ENCODE measurements at places on chromosomes 2 and 18.
A peak's percentile ranks its signal among the peaks of the same experiment; 100 is the strongest.

- DNase-seq, result no peak
These were observed 242.6 kb downstream of the EN1 start for GRCh38 chr2:118604811-118605210.

DNA sequence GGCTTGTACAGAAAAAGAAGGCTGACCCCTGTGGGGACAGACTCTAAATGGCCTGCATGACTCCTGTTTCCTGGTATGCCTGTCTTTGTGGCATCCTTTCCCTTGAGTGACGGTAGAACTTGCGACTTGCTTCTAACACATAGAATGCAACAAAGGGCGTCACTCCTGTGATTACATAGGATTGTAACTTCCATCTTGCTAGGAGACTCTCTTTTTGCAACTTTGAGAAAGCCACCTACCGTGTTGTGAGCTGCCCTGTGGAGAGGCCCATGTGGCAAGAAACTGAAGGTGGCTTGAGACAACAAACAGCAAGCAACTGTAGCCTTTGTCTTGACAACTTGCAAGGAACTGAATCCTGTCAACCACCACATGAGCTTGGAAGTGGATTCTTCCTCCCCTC, 46.5 kb downstream of the THNSL2 start:
- DNase-seq, result no peak

- no peak for DNase-seq
These were observed 18.6 kb upstream of the SCRN3 start for GRCh38 chr2:174376967-174377366.

DNA sequence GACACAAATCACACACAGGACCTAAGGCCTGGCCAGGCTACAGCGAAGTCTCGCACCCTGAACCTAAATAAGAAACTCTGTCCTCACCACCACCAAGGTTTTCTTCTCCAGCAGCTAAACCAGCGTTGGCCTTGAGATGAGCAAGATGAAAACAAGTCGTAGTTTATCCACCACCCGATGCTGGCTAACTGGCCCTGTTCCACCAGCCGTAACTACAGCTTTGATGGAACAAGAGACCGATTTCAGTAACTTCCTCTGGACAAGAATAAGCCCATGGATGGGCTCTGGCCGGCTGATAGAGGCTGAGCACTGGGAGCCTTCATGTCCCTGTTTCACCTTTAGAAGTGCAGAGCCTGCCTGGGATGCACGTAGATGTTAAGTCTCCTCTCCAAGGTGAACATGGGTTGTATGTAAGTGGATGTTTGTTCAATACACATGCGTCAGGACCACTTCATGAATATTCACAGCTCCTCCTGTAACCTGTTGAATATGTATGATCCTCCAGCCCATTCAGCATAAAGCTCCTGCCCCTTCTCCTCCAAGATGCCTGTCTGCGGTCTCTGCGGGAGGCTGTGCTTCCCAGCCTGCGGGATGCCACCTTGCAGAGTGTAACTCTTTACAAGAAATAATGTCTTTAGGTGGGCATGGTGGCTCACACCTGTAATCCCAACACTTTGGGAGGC, 24.2 kb downstream of the ADI1 start:
- DNase-seq, result no peak

DNA sequence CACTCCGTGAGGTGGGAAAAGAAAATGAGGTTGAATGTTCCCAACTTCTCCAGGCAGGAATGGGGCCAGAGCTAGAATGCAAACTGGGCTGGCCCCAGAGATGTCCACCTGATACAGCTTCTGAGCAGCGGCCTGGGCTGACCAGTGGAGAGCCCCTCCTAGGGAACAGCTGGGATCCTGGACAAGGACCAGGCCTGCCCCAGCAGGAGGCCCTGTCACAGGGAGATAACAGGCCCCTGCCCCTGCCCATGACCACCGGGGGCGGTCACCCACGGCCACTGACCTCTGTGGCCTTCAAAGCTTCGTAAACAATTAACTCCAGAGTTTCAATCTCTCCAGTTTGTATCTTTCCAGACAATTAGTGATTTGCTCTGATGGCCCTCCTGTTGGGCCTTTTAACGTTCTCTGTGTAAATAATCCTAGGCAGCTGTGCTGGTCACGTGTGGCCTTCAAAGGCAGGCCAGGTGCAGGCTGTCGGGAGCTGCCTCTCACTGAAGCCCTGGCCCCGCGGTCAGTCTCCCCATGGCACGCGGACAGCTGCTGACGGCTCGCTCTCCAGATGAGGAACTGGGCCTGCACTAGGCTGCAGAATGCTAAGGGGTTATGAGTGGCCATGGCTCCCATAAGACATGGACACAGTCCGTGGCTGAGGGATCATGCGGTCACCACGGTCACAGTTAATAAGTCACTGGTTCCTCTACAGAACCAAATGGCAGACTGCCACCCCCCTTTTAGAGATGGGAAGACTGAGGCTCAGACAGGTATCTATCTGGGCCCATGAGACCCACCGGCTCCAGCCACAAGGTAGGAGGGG, 9.2 kb downstream of the HS6ST1 start:
- no peak for DNase-seq

DNA sequence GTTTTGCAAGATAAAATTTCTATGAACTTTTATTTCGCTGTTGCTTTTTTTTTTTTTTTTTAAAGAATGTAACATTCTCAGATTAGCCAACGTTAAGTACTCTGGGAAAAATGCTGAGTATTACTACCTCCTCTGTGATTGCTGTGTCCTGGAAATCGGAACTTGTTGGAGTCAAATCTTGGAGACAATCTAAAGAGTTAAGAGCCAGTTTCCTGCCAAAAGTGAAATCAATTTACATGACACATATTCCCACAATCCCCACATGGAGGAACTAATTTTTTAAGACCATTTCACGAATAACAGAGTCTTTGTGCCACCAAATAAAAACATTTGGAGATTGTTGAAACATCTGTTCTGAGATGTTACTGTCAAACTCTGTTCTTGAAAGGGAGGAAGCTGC, 127.8 kb downstream of the MEP1B start:
- DNase-seq, result no peak

- no peak for DNase-seq
These were observed 163.5 kb upstream of the SALL3 start for GRCh38 chr18:78816114-78816513.

DNA sequence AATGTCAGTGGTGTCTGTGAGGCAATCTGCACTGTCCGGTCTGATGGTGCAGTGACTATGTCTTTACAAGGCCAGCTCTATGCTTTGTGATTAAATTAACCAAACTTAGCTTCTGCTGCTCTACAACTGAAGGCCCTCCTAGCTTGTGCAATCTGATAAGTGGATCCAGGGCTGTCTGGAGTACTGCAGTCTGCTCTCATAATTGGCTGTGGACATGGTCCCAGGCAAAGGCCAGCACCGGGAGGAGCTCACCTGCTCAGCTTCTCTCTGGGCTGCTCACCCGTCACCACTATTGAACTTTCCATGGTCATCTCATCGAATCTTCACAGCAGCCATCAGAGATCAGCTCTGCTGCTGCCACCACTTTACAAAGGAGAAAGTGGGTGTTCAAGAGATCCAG, 13.0 kb upstream of the APCDD1 start:
- no peak for DNase-seq

DNA sequence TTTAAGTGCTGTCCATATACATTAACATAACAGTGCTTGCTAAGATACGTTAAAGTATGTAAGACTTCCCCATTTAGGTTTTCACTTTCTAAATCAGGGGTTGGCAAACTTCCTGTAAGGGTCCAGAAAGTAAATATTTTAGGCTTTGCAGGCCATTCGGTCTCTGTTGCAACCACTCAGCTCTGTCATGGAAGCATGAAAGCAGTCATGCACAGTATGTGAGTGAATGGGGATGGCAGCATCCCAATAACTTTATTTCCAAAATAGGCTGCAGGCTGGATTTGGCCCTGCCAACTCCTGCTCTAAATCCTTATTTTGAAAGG, 128.7 kb downstream of the PLA2R1 start:
- no peak for DNase-seq

DNA sequence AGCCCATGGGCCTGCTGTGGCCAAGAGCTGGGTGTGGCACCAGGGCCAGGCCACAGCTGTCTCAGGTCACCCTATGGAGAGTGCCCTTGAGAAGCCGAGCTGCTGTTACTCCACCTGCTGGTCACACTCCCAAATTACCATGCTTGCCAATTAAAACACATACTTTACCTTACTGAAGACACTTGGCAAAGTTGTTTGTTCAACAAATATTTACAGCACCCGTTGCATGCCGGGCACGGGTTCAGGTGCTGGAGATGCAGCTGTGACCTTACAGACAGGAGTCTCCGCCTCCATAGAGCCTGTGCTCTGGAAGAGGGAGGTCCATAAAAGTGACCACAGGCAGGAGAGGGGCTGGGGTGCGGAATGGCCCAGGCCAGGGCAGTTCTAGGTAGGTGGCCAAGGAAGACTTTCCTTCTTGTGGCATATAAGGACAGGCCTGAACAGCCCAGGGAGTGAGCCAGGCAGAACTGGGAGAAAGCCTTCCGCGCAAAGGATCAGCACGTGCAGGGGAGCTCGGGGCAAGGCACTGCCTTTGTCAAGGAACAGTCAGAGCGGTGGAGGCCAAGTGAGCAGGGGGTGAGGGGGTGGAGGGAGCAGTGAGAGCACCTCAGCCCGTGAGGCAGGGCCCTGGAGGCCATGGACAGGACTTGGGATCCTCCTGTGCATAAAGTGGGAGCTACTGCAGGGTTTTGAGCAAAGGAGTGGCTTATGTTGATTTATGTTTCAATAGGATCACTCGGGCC, 23.6 kb upstream of the RBM44 start:
- peak; percentile 38 for DNase-seq

DNA sequence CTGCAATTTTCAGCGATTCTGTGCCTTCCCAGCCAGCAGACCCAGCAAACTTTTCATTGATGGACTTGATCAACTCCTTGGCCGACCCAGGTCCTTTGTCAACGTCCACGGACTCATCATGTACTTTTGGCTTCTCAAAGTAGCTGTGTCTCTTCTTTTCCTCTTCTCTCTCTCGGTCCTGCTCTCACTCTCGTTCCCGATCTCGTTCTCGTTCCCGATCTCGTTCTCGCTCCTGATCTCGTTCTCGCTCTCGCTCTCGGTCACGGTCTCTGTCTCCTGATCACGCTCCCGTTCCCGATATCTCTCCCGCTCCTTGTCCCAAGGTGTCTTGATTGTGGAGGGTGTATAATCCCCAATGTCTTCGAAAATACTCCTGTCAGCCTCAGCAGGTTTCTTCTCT, 219.5 kb upstream of the FANCL start:
- DNase-seq, result no peak

GRCh38 chr2:235950473-235950809, 217.7 kb downstream of the GBX2 start:
- DNase-seq, result no peak

DNA sequence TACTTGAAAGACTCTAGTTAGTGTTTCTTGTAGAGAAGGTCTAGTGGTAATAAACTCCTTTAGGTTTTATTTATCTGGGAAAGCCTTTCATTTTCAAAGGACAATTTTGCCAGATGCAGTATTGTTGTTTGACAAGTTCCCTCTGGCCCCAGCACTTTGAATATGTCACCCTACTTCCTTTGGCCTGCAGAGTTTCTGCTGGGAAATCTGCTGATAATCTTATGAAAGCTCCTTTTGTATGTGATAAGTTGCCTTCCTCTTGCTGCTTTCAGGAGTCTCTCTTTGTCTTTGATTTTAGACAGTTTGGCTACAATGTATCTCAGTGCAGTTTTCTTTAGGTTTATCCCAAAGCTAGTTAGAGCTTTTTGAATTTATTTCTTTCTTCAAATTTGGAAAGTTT, 106.2 kb upstream of the L3MBTL4 start:
- no peak for DNase-seq

GRCh38 chr2:42800981-42801380, 8.6 kb upstream of the HAAO start:
- DNase-seq, result no peak

GRCh38 chr2:38032946-38033345, 43.0 kb downstream of the CYP1B1 start:
- no peak for DNase-seq

- DNase-seq, result no peak
These were observed 132.4 kb upstream of the CAVIN2 start for GRCh38 chr2:191979221-191979730.

- no peak for DNase-seq
These were observed 4.0 kb downstream of the DHRS9 start for GRCh38 chr2:169073211-169073962.

DNA sequence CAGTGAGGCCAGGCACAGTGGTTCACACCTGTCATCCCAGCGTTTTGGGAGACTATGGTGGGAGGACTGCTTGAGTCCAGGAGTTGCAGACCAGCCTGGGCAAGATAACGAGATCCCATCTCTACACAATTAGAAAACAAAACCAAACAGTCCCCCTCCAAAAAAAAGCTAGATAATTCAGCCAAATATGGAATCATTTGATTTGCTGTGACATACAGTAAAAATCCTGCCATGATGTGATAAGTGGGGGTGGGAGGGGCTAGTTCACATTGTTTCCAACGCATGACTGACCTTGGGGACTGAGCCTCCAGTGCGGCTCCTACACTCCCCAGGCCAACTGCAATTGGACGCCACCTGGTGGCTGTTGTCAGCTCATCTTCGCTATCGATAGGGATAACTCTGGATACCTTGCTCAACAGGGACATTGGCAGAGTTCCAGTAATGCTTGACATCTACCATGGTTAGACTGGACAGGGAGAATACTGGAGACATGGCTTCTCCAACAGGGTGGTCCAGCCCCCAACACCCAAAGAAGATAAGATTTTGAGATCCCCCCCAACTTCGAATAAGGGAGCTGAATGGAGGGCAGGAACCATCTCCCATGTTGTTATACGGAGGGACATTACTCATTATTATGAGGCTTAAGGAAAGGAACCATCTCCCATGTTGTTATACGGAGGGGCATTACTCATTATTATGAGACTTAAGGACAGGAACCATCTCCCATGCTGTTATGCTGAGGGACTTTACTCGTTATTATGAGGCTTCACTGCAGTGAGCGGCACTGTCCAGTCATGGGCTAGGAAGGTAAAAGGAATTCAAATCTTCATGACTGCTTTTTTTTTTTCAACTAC, 135.9 kb downstream of the TGIF1 start:
- peak; percentile 75 for DNase-seq

GRCh38 chr2:239399921-239400595, 762 bp downstream of the HDAC4 start:
- no peak for DNase-seq

DNA sequence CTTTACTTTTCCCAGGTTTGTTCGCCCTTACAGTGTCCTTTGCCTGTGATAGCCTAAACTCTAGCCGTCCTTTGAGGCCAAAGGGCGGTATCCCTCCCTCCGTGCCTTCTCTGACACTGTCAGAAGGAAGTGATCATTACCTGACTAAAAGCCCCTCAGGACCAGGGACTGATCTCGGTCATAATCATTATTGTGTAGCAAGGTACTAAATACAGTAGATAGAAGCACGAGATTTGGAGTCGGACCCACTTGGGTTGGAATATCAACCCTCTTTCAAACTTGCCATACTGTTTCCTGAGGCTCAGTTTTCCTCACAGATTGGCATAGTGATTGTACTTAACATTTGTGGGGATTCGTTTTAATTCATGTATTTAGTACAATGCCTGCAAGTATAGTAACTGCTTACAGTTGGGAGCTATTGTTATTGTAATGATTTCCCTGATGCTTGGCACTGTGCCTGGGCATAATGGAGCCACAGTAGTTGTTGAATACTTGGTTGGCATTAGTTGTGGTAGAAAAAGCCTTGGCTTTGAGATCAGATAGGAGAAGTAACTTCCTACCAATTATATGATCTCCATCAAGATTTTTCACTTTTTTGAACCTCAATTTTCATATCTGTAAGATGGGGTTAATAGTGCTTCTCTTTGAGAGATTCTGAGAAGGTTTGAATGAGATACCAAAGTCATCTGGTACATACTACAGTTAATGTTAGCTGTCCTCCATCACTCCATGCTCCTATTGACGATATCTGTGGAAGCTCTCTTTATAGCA, 836 bp downstream of the STK11IP start:
- no peak for DNase-seq
